ENCODE measurements at places on chromosomes 16 and 17.

- no peak for DNase-seq
Observed at GRCh38 chr17:31573047-31573446, 181.6 kb downstream of the RAB11FIP4 start.

GRCh38 chr17:44324092-44324570 lies 492 bp downstream of the SLC25A39 start:
- DNase-seq = peak; percentile 37

- no peak for DNase-seq
Observed at GRCh38 chr16:89600956-89601355, 12.5 kb upstream of the DPEP1 start.

GRCh38 chr17:54860617-54861470 lies 39.8 kb upstream of the TOM1L1 start:
- DNase-seq = no peak

DNA sequence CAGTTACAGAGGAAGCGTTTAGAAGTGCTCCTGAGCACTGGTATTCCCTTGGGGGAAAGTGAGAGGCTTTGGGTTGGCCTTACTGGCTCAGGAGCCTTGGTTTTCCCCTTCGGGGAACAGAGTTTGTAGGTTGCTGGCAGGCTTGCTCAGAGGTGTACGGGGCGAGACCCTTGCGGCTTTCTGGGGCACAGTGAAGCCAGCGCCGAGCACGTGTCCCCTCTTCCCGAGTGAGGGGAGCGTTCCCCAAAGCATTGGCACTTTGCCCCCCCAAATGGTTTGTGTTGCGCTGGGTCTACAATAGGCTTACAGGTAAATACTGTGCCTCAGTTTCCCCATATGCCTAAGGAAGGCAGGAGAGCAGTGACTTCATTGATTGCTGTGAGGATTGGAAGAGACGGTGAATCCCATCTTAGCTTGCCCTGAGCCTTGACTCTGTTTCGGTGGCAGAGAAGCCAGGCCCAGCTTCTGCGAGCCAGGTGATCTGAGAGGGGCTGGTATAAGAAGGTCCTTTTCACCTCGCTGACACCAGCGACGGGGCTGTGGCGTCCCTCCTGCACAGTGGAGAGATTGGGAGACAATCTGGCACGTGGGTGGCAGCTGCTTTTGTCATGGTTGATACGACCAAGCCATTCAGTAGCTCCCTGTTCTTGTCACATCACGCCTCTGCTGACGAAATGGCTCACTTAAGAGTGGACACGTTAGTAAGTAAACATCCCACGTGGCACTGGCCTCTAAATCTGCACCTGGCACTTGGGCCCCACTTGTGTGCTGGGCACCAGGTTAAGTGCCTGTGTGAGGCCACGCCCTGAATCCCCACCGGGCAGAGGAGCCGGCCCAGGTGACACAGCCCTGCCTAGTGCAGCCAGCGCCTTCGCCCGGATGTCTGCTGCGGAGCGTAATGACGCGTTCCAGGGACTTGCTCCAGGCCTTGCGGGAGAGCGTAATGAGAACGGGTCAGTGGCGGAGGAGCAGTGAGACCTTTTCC lies 55.0 kb downstream of the MEAK7 start:
- no peak for DNase-seq

GRCh38 chr17:49545806-49546545 lies 29.7 kb upstream of the NXPH3 start:
- peak; percentile 61 for DNase-seq

DNA sequence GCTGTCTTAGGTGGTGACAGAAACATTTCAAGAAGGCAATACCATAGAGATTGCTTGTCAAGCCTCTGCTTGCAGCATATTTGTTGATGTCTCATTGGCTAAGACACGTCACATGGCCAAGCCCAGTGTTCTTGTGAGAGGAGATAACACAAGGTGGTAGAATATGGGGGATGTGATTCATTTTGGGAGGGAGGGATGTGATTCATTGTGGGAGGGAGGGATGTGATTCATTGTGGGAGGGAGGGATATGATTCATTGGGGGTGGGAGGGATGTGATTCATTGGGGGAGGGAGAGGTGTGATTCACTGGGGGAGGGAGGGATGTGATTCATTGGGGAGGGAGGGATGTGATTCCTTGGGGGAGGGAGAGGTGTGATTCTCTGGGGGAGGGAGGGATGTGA lies 470.5 kb upstream of the SALL1 start:
- DNase-seq = no peak

GRCh38 chr16:54806378-54806777 lies 124.3 kb upstream of the IRX5 start:
- no peak for DNase-seq

DNA sequence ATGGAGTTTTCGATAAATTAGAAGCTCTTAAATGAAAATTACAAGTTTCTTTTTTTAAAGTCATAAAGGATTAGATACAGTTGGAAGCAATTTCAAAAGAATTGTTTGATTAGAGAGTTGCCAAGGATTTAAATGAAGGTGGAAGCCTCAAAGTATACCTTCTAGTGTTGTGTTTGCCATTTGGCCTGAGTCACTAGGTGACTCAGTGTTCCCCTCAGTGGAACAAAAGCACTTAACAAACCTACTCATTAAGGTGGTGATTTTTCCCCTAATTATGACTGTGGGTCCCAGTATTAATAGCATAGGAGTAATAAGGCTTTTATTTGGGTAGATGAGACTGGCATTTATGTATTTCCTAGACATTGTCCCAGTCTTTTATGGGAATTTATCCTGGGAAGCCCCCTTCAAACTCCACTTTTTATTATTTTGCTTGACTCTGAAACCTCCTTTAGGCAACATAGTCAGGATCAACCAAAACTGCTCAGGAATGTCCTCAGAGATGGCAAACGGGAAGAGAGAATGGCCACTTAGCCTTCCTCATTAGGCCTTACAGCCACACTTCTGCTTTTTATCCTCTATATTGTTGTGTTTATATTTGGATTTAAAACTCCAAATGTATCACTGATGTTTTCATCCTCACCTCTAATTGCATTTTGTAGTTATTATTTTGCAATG lies 161.0 kb downstream of the FTO start:
- no peak for DNase-seq

GRCh38 chr16:72818236-72818845 lies 229.6 kb downstream of the ZFHX3 start:
- DNase-seq = no peak

DNA sequence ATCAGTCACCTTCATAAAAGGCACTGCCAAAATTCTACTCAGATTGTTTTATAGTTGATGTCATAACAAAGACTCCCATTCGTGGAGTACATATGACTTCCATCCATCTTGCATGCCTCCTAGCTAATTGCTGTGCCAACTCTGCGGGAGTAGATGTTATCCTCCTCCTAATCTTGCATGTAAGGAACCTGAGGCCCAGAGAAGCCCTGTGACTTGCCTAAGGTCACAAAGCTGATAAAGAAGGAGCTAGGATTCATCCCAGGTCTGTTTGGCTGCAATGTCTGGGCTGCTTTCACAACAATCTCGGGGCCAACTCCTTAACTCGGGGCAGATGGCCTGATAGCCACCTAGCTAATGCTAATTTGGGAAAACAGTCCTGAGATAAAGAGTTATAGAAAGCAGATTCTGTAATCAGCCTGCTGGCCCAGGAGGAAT lies 87.3 kb downstream of the YPEL2 start:
- no peak for DNase-seq

DNA sequence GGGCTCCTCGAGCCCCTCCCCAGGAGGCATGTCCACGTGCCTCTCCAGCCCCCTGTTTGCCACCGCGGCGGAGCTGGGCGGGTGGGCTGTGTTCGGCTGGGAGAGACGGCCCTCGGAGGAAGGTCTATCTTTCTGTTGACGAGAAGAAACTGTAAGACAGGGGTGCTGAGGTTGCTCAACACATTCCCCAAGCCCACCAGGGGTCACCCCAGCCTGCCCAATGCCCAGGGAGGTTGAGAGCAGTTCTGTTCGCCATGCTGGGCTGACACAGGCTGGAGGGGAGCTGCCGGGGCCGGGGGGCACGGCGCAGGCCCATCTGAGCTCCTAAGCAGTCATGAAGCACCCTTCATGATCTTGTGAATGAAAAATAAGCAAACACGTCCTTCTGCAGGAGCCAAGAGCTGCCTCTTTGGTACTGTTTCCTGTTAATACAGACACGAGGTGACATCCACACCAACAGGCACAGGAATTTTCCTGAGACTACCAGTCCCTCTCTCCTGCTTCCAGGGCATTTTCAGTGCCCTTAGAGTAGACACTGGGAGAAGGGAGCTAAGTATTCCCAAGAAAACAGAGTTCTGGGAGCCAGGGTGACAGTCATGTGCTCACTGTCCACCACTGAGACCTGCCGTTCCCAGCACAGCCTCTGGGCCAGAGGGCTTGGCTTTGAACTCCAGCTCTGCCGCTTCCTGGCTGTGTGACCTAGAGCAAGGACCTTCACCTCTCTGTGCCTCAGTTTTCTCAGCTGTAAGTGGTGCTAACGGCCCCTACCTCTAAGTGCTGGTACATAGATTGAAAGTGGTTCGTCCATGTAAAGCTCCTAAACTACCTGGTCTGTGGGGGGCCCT lies 9.2 kb downstream of the UBALD2 start:
- no peak for DNase-seq

- DNase-seq = peak; percentile 87
Observed at GRCh38 chr16:87945351-87946042, 5.7 kb upstream of the BANP start.

- no peak for DNase-seq
Observed at GRCh38 chr17:78654325-78654724, 77.1 kb upstream of the DNAH17 start.

DNA sequence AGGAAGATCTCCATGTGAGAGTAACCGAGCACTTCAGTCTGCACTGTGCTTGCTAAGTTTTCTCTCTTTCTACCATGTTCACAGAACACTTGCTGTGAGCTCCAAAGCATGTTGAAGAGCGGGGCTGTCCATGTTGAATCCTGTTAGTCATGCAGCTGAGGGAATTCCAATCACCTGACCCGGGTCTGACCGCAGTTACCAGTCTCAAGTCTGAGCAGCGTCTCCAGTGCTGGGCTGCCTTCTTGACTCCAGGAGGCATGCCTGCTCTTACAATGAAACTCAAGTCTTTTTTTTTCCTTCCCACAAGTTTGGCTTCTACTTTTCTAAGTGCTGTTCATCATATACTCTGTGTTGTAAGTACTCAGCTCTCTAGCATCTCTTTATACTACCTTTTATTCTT lies 44.3 kb downstream of the HOXB1 start:
- no peak for DNase-seq

GRCh38 chr17:6381526-6382465 lies 53.1 kb downstream of the AIPL1 start:
- peak; percentile 66 for DNase-seq

DNA sequence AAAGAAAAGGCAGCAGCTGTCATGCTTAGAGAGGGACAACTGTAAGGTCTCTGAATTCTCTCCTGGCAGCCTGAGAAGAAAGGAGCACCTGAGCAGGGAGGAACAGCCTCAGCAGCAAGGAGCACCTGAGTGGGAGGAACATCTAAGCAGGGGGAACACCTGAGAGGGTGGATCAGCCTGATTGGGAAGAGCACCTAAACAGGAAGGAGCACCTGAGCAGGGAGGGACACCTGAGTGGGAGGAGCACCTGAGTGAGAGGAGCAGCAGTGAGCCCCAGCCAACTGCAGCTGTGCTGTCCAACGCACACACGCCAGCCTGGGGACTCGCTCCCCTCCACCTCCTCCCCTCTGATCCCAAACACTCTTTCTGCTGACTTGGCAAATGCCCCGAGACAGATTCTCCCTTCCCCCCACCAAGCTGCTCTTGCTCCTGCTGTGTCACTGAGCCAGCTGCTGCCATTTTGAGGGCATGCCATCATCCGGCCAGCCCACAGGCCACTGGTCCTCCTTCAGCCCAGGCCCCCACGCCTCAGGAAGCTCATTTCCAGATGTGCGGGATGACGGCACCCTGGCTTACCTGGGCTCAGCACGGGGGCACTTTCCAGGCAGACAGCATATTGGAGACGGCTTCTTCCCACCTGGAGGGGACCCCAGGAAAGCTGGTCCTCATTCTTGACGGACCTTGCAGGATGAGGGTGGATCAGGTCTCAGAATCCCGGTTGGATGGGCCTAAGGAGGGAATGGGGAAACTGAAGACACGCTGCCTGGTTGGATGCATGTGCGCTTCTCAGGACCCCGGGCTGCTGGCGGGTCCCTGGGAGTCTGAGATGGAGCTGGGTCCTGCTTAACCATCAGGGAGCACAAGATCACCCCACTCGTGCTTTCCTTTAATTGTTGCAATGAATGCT lies 57.7 kb upstream of the RBFOX3 start:
- DNase-seq = peak; percentile 83

GRCh38 chr17:33522623-33523022 lies 229.5 kb upstream of the ASIC2 start:
- DNase-seq = no peak

DNA sequence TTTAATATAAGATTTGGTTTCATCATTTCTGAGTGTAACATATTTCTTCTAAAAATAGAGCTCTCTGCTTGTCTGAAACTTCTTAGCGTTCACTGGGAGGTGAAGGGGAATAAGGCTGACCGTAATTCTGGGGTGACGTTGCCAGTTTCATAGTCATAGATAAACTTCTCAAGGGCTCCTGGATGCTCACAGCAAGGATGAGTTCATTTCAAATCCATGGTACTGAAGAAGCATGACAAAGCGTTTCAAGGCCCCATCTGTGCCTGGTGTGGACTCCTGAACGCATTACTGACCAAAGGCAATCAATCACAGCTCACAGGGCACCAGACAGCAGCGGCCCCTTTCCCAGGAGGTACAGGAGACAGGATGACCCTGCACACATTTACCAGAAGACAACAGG lies 12.0 kb upstream of the EVPL start:
- no peak for DNase-seq
